ENCODE measurements at places on chromosomes 1 and 21.

- no peak for DNase-seq
These were observed 76.1 kb downstream of the INTS7 start for GRCh38 chr1:211959221-211959620.

DNA sequence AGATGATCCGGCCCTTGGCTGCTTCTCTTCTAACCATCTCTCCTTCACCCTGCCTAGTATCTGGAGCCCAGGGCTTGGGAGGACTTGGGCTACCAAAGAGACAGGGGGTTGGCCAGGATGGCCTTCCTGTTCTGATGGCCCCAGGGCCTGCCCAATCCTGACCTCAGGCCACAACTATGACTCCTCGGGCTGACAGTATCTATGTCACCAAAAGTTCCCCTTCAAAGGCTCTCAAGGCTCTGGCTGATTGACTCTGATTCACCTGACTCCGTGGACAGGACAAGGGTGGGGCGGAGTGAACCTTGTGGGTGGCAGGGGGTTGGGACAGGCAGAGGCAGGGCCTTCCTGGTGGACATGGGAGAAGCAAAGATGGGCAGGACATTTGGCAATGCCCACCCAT is 12.7 kb downstream of the MEF2D start:
- DNase-seq, result no peak

- DNase-seq, result no peak
These were observed 171.4 kb upstream of the SNX7 start for GRCh38 chr1:98490099-98490498.

GRCh38 chr21:35649186-35649585 is 411.1 kb downstream of the SETD4 start:
- DNase-seq, result no peak

DNA sequence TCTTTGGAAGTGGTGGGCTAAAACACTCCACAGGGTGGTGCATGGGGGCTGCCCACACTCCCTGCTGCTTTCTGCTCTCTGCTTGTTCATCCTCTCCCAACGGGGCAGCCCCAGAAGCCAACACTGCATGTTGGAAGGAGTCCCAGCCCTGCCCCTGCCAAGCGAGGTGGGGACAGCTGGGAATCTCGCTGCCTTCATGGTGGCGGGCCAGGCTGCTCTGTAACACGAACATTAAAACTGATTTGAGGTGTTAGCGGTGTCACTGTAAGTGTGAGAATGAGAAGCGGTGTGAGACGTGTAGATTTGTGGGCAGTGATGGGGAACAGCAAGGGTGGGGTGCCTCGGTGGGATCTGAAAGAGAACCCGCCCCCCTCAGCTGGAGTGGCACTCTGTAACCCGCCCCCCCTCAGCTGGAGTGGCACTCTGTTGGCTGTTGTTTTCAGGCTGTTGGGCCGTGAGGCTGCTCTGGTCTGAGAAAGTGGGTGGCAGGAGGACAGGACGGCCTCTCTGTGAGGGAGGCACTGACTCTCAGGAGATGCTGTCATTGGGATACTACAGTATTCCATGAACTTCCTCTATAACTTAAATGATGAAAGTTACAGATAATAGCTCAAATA is 80.9 kb downstream of the PCBP3 start:
- no peak for DNase-seq

DNA sequence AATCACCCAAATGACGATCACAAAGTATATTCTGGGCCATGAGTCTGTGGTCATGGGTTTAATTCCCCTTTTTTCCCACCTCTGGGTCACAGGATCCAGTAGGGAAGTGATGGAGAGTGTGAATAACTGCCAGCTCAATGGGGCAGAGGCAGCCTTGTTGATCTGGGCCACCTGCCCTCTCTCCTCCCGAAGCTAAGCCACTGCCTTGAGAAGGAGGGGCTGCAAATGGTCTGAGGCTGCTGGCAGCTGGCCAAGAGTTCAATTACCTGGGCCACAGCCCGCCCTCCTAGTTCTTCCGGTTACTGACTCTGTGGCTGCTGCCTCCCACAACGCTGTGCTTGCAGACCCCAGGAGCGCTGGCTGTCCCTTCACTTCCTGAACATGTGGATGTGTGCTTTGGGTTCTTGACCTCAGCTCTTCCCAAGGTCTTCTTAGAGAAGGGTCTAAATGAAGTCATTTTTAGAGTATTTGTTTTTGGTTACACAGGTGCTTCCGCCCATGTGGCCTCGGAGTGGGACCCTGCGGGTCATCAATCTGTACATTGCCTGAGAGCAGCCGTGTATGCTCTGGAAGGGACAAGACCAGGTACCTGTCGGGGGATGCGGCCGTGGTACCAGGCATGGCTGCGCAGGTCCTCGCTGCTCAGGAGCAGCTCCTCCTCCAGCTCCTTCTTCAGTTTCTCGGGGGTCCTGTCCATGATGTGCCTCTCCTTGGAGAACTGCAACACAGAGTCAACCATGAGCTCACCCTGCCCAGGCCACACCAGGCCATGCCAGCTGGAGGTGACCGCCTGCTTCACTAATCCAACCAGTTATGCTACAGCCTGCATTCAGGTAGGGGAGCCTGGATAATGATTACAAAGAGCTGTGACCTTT is 89.7 kb downstream of the BCAR3 start:
- no peak for DNase-seq

- no peak for DNase-seq
These were observed 213.5 kb downstream of the RPS6KC1 start for GRCh38 chr1:213264531-213264930.

GRCh38 chr1:204706838-204707509 is 21.4 kb upstream of the LRRN2 start:
- DNase-seq, result no peak

DNA sequence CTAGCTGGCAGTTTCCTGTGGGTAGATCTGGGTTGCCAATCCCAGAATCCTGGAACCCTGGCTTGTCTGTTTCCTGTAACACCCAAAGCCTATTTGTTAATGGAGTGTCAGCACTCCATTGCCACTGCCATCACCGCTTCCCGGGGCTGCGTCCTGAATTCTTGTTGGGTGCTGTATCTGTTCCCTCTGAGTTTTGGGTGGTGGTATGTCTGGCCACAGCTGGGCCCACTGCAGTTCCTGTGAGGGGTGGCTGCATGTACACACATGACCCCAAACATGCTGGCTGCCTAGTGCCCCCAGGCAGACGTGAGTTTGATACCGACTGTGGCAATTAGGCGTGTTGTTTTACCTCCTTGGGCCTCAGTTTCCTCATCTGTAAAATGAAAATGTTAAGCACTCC is 29.3 kb downstream of the NAV1 start:
- no peak for DNase-seq

DNA sequence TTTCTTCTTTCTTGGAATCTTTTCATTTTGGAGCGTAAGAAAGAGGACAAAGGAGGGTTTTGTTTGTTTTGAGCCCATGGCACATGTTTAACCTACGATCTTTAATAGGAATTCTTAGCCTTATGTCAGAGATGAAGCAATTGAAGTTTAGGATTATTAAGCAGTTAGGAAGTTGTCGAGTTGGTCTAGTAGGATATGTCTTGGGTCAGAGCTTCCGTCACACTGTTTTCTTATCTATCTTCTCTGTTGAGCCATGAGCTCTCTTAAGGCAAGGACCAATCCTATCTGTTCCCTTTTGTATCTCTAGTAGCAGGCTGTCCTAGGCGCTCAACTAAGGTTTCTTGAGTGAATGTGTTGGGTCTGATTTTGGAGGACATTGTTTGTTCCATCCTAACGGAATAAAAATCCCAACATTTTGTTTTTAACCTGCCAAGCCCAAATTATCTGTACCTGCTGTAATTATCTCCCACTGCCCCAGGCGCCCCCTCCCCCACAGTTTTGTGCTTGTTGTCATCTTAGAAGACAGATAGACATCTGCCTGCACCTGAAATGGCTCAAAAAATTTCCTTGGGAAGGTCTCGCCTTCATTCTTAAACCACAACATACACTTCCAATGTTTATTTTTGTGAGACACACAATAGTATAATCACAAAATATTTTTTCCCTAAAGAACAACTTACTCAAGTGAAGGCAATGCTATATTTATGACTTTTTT is 95.3 kb upstream of the GADD45A start:
- no peak for DNase-seq

- no peak for DNase-seq
These were observed 158.8 kb downstream of the URB2 start for GRCh38 chr1:229784834-229785233.

DNA sequence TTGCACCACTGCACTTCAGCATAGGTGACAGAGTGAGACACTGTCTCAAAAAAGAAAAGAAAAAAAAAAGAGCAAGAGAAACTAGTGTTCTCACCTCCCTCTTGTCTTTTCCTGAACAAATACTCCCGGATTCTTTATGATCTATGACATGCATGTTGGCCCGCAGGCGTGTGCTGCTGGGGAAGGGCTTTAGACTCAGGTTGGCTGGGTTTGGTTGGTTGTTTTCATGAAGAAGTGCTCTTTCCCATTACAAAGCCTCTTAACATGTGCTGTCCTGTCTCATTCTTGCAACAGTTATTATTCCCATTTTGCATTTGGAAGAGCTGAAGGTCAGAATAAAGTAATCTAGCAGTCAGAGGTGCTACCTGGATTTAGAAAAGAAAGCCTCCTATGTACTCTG is 79.5 kb downstream of the TRABD2B start:
- DNase-seq, result no peak

GRCh38 chr1:198966519-198966918 is 327.7 kb downstream of the PTPRC start:
- DNase-seq, result no peak

- DNase-seq, result no peak
These were observed at the start of gene CRABP2 for GRCh38 chr1:156705321-156705917. TSS of gene CRABP2 (minus strand) at chr1:156705583. CDS start at chr1:156705446, 137 bp downstream.
